ENCODE measurements at places on chromosomes 6 and 20. TPM values are rescaled to one million over a fixed set of nuclear protein-coding genes. Genes with fewer than 3 reads are reported as not detected.

KCNG1 gene
- total RNA-seq = 0.44 TPM

GPLD1 gene
- total RNA-seq = 2.7 TPM

BCAS4 gene
- 4.0 TPM for total RNA-seq

CAGE1 gene
- total RNA-seq = 0.04 TPM

HLA-DQB1 gene
- total RNA-seq = 3.8 TPM

PDYN gene
- not detected for total RNA-seq

DNA sequence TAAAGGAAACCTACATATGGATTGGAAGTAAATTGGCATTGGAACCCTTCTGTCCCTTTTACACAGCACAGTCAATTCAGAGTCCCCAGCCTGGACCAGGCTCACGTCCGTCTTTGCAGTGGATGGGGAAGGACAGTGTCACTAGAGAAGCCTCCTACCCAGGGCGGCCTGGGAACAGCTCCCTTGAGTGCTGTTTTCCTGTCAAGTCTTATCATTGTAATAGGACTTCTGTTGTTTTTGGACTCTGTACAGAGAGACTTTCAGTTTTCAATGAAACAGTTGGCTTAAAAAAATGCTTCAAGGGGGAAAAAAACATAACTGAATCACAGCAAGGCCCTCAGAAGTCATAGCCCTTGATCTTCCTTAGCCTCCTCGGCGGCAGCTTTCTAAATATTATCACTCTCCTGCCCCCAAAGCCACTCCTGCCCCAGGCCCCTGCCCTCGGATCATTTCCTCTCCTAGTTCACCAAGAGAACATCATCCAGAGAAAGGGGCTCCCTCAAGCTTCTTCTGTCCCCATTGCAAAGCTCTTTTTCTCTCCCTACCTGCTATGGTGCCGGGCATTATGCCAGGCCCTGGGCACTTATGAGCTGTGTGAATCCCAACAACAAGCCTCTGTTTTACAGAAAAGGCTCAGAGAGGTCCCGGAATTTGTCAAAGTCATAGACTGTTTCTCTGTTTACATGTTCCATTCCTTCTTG, 37.8 kb upstream of the CNKSR3 start:
- DNase-seq = peak; percentile 42

DNA sequence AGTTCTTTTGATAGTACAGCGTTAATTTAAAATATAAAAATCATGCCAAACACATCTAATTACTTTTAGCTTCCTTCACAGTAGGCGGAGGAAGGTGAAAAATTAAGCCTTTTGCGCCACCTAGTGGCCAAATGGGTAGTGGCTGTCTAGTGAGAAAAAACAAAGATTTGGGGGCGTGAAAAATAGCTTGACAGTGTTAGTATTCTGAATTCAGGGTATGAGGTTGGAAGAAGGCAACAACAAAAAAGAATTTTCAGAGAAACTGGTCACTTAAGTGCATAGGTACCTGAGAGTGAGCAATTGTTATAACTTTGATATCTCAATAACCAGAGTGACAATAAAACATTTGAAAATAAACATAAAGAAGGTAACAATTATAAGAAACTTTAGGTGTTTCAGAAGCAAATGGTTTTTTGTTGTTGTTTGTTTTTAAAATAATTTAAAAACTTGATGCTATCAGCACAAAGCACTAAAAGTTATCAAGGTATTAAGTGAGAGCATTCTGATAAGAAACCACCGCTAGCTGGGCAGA, 14.3 kb downstream of the PSMB9 start:
- peak; percentile 88 for DNase-seq

DNA sequence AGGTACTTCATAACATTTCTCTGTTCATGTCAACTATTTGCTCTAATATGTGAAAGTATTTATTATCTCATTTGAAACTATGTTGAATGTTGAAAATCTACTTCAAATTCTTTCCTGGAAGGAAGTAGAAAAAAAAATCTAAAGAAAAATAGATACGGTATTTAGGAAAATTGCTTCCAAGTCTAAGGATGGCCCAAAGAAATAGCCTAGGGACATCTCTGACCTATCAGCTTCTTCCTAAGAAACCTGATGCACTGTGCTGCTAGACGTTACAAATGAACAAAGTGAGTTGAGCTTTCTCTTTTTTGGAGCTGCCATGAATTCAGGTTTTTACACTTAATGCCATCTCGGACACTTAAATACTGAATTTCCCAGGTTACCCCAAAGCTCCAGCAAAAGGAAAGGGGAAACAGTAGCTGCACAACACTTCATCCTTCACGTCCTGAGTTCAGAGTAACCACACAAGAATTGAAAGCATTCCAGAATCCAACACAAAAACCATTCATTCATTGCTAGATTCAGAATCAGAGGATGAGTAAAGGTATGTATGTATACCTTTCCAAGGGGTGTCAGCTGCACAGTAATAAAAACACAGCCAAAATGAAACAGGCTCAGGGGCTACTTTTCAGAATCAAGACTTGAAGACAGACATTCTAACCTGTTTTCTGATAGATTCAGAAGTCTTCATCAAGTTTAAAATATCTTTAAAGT, 7.9 kb downstream of the RMND1 start:
- no peak for DNase-seq

- DNase-seq = no peak
Observed at GRCh38 chr6:3019749-3020320, 20.1 kb downstream of the NQO2 start.

- peak; percentile 39 for DNase-seq
Observed at GRCh38 chr6:96675597-96675996, 112.7 kb downstream of the FHL5 start.
